ENCODE measurements at places on chromosomes 3 and 15. TPM values are rescaled to one million over a fixed set of nuclear protein-coding genes. Genes with fewer than 3 reads are reported as not detected.

The RBPMS2 gene
- total RNA-seq: 0.15 TPM

DNA sequence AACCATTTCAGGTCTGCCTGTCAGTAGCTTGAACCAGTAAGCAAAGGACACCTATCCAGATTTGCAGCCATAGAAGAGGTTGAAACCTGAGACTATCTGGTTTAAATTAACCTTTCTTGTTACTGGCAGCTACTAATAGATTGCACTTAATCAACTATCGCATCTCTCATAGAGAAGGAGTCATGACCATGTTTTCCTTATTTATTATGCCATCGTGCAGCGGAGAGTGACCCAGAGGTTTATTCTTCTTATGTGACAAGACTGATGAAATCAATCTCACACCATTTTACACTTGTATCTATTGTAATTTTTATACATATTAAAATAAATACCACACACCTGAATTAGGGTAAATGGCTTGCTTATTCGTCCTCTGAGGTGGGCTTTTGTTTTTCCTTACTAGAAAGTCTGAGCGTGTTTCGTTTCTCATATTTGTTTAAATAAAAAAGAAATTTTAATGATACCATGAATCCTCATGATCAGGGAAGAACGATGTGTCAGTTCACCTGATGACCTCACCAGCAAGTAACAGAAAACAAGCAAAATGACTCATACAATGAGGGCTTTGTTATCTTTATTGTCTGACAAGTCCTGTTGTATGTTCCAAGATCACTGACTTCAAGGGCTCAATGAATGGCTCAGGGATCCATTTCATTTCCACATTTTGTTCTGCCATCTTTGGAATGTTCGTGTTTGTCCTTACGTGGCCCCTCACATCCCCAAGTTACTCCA, 379.5 kb upstream of the DPH6 start:
- DNase-seq: no peak
- no peaks in the 10 kb centered on the region for H3K27me3 ChIP-seq
- H3K27ac ChIP-seq: no peak overlapping the region
- H3K4me1 ChIP-seq: no peaks in the 10 kb centered on the region

The SOX2 gene
- 584 TPM for total RNA-seq

- DNase-seq: no peak
- H3K27ac ChIP-seq: no peak overlapping the region
- H3K4me3 ChIP-seq: no peak overlapping the region
- no peaks in the 10 kb centered on the region for H3K36me3 ChIP-seq
- peaks cover 8% of the 10 kb centered on the region for H3K4me1 ChIP-seq
Measured at GRCh38 chr15:43749690-43750345, 3.6 kb downstream of the PDIA3 start.

- no peak for DNase-seq
- no peak overlapping the region for H3K27ac ChIP-seq
- no peaks in the 10 kb centered on the region for H3K36me3 ChIP-seq
- no peaks in the 10 kb centered on the region for H3K4me1 ChIP-seq
- H3K4me3 ChIP-seq: no peak overlapping the region
Measured at GRCh38 chr3:188974856-188975599, 196.7 kb upstream of the TPRG1 start.

- no peaks in the 10 kb centered on the region for H3K36me3 ChIP-seq
- H3K4me1 ChIP-seq: peaks cover 11% of the 10 kb centered on the region
- H3K4me3 ChIP-seq: no peak overlapping the region
- no peak for DNase-seq
Measured at GRCh38 chr3:33991673-33992072, 193.2 kb downstream of the PDCD6IP start.

DNA sequence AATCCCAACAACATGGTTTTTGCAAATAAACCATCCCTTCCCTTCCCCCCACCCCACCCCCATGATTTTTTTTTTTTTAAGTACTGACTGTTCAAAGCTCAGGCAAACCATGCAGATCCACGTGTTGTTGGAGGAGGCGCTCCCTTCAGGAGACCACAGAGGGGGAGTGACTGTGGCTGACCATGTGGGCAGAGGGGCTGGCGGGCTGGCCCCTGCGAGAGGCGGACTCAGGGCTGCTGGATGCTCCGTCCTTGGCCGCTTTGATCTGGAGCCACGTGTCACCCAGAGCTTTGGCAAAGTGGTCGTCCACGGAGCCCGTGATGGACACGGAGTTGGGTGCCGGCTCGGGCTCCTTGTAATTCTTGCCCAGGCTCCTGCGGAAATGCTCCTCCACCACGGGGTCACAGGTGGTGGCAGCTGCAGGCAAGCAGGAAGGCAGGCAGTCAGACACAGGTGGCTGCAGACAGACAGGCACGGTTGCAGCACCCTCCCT, 85.3 kb downstream of the VGLL4 start:
- H3K27me3 ChIP-seq: no peaks in the 10 kb centered on the region
- H3K36me3 ChIP-seq: no peaks in the 10 kb centered on the region

- no peak overlapping the region for H3K4me3 ChIP-seq
- no peak overlapping the region for H3K27ac ChIP-seq
- DNase-seq: no peak
- H3K4me1 ChIP-seq: no peaks in the 10 kb centered on the region
- H3K27me3 ChIP-seq: no peaks in the 10 kb centered on the region
Measured at GRCh38 chr3:519026-519425, 322.5 kb downstream of the CHL1 start.

The C3orf52 gene
- 2.4 TPM for total RNA-seq

- DNase-seq: peak; percentile 66
- H3K4me1 ChIP-seq: peaks cover 23% of the 10 kb centered on the region
- H3K36me3 ChIP-seq: no peaks in the 10 kb centered on the region
- no peaks in the 10 kb centered on the region for H3K27me3 ChIP-seq
- H3K27ac ChIP-seq: peak within 1 kb of the TSS; percentile 87
- peak within 1 kb of the TSS; percentile 77 for H3K4me3 ChIP-seq
Measured at GRCh38 chr15:43799945-43800285, at the start of gene SERINC4. TSS of gene SERINC4 (minus strand) at chr15:43800220. CDS start at chr15:43799986, 234 bp downstream.

DNA sequence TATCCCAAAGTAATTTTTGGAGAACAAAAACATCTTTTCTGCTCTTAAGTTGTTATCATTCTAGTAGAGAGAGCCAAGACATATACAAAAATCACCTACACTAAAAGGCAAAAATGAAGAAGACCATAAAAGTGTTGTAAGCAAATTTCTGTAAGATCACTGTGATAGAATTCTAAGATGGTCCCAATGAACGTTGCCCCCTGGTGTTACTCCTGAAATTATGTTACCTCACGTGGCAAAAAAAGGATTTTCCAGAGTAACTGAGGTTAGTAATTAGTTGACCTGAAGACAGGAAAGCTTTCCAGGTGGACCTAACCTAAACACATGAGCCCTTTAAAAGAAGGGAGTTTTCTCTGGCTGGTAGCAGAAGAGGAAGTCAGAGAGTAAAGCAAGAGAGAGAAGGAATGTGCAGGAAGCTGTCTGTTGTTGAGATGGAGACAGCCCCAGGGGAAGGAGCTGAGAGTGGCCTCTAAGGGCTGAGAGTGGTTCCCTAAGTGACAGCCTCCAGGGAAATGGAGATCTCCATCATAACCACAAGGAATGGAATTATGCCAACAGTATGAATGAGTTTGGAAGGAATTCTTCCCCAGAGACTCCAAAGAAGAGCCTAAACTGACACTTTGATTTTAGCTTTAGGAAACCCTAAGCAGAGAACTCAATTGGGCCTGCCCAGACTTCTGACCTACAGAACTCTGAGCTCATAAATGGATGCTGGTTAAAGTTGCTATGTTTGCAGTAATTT, 205.9 kb downstream of the CD47 start:
- no peak overlapping the region for H3K27ac ChIP-seq
- no peaks in the 10 kb centered on the region for H3K27me3 ChIP-seq
- H3K4me1 ChIP-seq: no peaks in the 10 kb centered on the region
- no peaks in the 10 kb centered on the region for H3K36me3 ChIP-seq
- no peak overlapping the region for H3K4me3 ChIP-seq

DNA sequence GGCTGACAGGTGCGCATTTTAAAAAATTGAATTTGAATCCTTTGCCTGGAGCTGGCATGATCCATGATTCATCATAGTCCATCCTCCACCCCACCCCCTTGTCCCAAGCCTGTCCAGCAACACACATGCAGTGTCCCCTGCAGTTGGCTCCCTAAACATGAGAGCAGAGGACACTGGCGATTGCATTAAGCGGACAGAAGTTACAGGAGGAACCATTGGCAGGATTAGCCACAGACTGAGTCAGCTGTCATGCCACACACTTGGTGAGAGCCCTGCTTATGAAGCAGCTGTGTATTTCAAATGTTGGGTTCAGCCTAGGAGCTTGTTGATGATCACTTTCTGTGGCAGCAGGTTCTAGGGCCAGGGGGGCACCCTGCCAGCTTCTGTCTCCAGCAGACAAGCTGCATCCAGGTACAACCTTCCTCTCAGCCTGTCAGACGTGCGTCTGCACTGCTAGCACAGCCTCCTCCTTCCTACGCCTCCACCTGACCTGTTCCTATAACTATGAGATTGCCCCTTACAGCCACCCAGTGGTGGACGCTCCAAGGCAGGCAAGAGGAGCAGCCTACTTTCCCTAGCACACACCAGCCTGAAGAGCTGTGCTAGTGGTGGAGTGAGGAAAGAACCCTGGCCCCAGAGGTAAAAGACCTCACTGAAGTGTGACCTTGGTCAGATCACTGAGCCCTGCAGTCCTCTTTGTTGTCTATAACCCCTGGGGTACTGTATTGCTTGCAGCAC, 121.9 kb downstream of the SLCO3A1 start:
- H3K4me1 ChIP-seq: no peaks in the 10 kb centered on the region
- H3K27ac ChIP-seq: no peak overlapping the region
- no peak overlapping the region for H3K4me3 ChIP-seq
- no peaks in the 10 kb centered on the region for H3K27me3 ChIP-seq
- no peak for DNase-seq

The RPL39L gene
- 52.3 TPM for total RNA-seq

The AADACL2 gene
- not detected for total RNA-seq

- H3K4me3 ChIP-seq: peak overlapping the region; percentile 79
- DNase-seq: peak; percentile 32
- peak overlapping the region; percentile 57 for H3K27ac ChIP-seq
- no peaks in the 10 kb centered on the region for H3K27me3 ChIP-seq
- peaks cover 24% of the 10 kb centered on the region for H3K36me3 ChIP-seq
- peaks cover 12% of the 10 kb centered on the region for H3K4me1 ChIP-seq
Measured at GRCh38 chr15:69451951-69452691, 497 bp upstream of the RPLP1 start.

GRCh38 chr15:69282104-69282743, 16.5 kb upstream of the PAQR5 start:
- no peak for DNase-seq
- no peaks in the 10 kb centered on the region for H3K36me3 ChIP-seq
- no peaks in the 10 kb centered on the region for H3K27me3 ChIP-seq
- no peak overlapping the region for H3K4me3 ChIP-seq

DNA sequence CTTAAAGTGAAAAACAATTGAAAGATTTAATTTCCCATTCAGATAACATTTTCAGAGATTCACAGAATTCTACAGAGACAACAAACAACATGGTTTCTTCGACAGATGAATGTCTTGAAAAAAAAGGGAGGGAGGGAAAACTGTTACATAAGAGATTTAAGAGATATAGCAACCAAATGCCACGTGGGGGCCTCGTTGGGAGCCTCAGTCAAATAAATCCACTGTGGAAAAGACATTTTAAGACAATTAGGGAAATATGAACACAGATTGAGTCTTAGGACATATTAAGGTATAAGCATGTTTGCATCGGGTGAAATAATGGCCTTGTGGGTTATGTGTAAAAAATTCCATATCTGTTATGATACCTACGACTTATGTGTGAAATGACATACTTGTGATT, 5.0 kb upstream of the PRRT3 start:
- H3K27me3 ChIP-seq: peaks cover 13% of the 10 kb centered on the region
- H3K4me3 ChIP-seq: no peak overlapping the region
- DNase-seq: no peak

DNA sequence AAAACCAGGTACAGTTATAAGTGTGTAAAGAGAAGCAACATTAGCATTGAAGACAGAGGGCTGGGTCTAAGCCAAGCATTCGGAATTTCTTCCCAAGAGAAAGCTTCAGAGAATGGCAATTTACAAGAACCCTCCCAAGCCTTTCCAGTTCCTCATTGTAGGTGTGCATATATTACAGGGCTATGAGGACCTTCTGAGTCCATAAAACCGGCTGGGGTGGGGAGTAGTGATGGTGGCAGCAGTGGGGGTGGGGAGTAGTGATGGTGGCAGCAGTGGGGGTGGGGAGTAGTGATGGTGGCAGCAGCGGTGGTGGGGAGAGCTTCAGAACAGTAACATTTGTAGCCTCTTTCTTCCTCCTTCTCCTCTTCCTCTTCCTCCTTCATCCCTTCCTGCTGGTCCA, 368.7 kb upstream of the UMPS start:
- no peak overlapping the region for H3K27ac ChIP-seq
- H3K4me3 ChIP-seq: no peak overlapping the region
- H3K27me3 ChIP-seq: no peaks in the 10 kb centered on the region
- peaks cover 26% of the 10 kb centered on the region for H3K4me1 ChIP-seq
- H3K36me3 ChIP-seq: no peaks in the 10 kb centered on the region
- no peak for DNase-seq

GRCh38 chr3:11010426-11011165, 18.0 kb downstream of the SLC6A1 start:
- no peak for DNase-seq
- no peaks in the 10 kb centered on the region for H3K36me3 ChIP-seq
- H3K4me3 ChIP-seq: no peak overlapping the region
- no peaks in the 10 kb centered on the region for H3K4me1 ChIP-seq
- no peaks in the 10 kb centered on the region for H3K27me3 ChIP-seq
- no peak overlapping the region for H3K27ac ChIP-seq

The CALML4 gene
- total RNA-seq: 9.0 TPM

- H3K36me3 ChIP-seq: no peaks in the 10 kb centered on the region
- no peak for DNase-seq
- H3K27ac ChIP-seq: no peak overlapping the region
- no peaks in the 10 kb centered on the region for H3K27me3 ChIP-seq
- no peak overlapping the region for H3K4me3 ChIP-seq
- no peaks in the 10 kb centered on the region for H3K4me1 ChIP-seq
Measured at GRCh38 chr3:11172096-11172690, 17.9 kb downstream of the HRH1 start.

DNA sequence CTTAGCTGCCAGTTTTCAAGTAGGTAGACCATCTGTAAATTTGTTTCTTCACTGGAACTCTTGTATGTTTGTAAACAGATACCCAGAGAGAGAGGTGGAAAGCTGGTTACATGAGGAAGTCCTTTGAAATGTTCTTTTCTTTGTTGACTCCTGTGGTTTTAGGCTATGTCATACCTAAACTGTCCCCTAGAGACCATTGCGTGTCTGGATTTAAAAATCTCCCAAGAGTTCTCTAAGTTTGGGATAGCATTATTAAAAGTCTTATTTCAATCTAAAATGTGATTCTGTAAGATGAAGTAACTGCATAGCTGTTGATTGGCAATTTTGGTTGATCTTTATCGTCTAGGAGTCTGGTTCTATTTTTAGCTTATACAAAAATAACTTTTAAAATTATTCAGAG, 127.2 kb downstream of the GHSR start:
- no peak overlapping the region for H3K27ac ChIP-seq
- no peak overlapping the region for H3K4me3 ChIP-seq
- H3K27me3 ChIP-seq: no peaks in the 10 kb centered on the region
- no peak for DNase-seq

The EPB42 gene
- total RNA-seq: not detected

- no peak for DNase-seq
- no peaks in the 10 kb centered on the region for H3K4me1 ChIP-seq
- no peaks in the 10 kb centered on the region for H3K36me3 ChIP-seq
- no peaks in the 10 kb centered on the region for H3K27me3 ChIP-seq
- H3K27ac ChIP-seq: no peak overlapping the region
- no peak overlapping the region for H3K4me3 ChIP-seq
Measured at GRCh38 chr3:13626396-13626795, 77.5 kb downstream of the FBLN2 start.

The CLDN18 gene
- not detected for total RNA-seq

- H3K27me3 ChIP-seq: peaks cover 35% of the 10 kb centered on the region
- no peaks in the 10 kb centered on the region for H3K36me3 ChIP-seq
- no peak overlapping the region for H3K27ac ChIP-seq
- peaks cover 8% of the 10 kb centered on the region for H3K4me1 ChIP-seq
- H3K4me3 ChIP-seq: no peak overlapping the region
- no peak for DNase-seq
Measured at GRCh38 chr3:122923611-122924010, 104.0 kb downstream of the SEMA5B start.

The GOLIM4 gene
- 23.0 TPM for total RNA-seq
